ENCODE measurements at places on chromosomes 3 and 15.
A peak's percentile ranks its signal among the peaks of the same experiment; 100 is the strongest.

- no peak for DNase-seq
These were observed at the start of gene CCDC33 for GRCh38 chr15:74235962-74236361. CCDC33 (plus strand) TSS chr15:74236326; CDS start chr15:74236720, 394 bp downstream.

GRCh38 chr3:124701687-124702086, 28.6 kb upstream of the UMPS start:
- DNase-seq: peak; percentile 59

GRCh38 chr15:75107908-75108838, 84.8 kb downstream of the PPCDC start:
- DNase-seq: peak; percentile 85

GRCh38 chr3:171966533-171967136, 72.7 kb upstream of the FNDC3B start:
- DNase-seq: no peak

GRCh38 chr15:74314795-74315438, 52.5 kb downstream of the CYP11A1 start:
- DNase-seq: no peak

DNA sequence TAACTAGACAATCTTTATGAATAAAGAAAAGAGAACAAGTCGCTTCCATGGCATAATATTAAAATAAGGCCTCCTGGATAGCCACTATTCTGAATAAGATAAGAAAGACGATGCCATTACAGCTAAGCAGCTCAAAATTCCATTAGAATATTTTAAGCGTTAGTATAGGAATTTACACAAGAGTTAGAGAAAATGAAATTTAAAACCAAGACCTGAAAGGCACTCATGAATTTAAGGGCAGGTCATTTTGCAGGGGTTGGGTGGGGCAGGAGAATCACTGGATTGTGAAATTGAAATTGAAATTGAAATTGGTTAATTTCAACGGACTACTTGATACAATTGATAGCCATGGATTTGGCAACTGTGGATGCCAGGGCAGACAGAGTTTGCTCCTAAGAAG, 91.8 kb upstream of the GOLGA8J start:
- no peak for DNase-seq

DNA sequence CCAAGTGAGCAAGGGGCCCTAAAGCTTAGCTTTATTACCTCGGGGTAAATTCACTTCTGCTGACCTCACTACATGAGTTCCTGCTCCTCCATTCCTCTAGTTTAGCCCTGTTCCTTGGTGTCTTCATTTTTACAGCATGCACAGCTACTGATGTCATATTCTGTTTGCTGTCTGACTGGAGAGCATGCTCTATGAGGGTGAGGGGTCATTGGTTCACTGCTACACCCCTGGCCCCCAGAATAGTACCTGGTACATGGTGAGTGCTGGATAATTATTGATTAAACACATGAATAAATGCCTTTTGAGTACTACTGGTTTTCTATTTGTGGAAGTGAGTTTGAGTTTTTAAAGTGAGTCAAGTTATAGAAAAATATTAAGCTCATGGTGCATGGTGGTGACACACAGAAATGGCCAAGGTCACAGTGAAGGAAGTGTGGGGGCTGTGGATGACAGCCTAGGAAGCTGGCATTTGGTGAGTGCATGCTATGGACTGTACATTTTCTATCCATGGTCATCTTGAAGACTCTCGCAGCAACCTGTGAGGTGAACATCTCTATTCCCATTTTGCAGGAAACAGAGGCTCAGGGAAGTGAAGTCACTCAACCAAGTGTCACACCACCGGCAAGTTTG, 34.0 kb downstream of the RPLP1 start:
- no peak for DNase-seq

DNA sequence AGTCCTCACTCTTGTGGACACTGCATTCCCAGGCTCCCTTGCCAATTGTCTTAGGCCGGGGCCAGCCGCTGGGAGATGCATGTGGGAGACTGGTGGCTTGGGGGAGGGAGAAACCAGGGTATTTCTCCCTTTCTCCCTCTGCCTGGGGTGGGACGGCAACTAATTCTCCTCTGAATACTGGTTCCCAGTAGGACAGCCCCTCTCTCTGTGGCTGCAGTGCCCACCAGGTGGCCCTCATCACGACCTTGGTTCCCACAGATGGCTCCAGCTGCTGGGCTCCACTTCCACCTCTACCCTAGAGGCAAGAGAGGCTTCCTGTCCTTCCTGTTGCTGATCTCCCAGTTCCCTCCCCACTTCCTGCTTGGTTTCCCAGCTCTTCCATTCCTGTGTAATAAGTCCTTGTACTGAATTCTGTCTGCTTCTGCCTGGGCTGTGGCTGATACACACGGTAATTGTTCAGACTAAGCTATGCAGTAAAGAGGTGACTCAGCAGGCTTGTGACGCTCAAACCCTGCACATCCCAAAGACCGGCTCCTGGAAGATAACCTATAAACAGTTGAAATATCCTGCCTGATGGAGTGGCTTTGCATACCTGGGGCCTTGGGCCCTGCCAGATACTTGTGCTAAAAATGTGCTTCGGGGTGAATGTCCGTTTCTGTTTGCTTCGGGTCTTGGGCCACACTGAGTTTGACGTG, 20.4 kb upstream of the COPG1 start:
- no peak for DNase-seq

DNA sequence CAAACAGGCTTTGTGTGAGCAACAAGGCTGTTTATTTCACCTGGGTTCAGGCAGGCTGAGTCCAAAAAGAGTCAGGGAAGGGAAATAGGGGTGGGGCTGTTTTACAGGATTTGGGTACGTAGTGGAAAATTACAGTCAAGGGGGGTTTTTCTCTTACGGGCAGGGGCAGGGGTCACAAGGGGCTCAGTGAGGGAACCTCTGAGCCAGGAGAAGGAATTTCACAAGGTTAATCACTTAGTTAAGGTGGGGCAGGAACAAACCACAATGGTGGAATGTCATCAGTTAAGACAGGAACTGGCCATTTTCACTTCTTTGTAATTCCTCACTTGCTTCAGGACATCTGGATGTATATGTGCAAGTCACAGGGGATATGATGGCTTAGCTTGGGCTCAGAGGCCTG, 1592.8 kb upstream of the GBE1 start:
- no peak for DNase-seq

GRCh38 chr3:61848885-61849284, 287.5 kb downstream of the PTPRG start:
- peak; percentile 62 for DNase-seq

DNA sequence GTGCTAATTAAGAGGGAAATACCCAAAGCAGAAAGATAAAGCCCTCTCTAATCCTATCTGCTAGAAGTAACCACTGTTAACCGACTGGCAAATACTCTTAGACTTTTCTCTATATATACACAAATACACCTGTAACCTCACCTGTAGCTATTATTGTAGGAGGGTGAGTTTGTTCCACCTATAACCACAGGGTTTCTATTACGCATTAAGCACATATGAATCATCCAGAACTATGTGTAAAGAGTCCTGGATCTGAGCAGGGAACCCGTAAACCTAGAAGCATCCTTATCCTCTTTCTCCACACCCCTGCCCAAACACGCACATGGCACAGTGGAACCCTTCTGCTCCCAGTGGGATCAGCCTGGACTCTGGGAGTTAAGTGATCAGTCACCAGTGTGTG, 172.8 kb upstream of the C2CD4B start:
- DNase-seq: no peak

DNA sequence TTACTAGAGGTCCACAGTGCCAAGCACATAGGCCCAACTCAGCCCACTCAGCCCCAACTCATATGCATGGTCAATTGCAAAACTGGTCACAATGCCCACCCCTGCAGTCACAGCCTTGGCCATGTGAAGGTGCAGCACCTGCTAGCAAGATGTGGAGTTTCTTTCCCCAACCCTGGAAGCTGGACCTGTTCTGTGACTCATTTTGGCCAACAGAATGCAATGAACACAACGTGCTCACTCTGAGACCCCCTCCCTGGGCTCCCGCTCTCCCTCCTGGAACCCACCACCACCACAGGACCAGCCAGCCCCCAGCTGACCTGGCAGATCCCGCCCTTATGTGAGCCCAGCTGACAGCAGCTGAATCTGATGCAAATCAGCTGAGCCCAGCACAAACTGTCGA, 34.4 kb downstream of the ALDH1L1 start:
- no peak for DNase-seq

- DNase-seq: no peak
These were observed 46.9 kb downstream of the CHSY1 start for GRCh38 chr15:101204739-101205535.

- DNase-seq: no peak
These were observed 654.1 kb downstream of the EDEM1 start for GRCh38 chr3:5841599-5841998.

GRCh38 chr15:34802371-34802770, 7.0 kb upstream of the ACTC1 start:
- DNase-seq: no peak

GRCh38 chr3:120144267-120144666, 50.0 kb upstream of the GSK3B start:
- DNase-seq: no peak

DNA sequence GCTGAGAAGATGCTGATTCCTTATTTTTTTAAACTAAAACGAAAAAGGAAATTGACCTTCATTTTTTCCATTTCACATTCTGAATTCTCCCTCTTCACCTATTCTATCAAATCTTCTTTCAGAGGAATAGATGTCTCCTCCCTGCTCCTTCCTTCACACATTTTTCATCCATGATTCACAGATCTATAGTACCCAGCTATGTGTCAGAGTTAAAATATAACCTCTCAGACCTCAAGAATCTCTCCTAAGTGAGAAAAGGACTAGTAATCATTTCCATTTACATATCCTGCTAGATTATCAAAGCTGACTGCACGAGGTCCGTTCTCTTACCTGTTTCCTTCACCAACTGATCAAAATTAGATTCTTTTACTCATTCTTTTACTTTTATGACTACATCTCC, 1297.6 kb upstream of the ALCAM start:
- DNase-seq: no peak

- DNase-seq: no peak
These were observed 344.5 kb downstream of the MFSD1 start for GRCh38 chr3:159146392-159146791.

DNA sequence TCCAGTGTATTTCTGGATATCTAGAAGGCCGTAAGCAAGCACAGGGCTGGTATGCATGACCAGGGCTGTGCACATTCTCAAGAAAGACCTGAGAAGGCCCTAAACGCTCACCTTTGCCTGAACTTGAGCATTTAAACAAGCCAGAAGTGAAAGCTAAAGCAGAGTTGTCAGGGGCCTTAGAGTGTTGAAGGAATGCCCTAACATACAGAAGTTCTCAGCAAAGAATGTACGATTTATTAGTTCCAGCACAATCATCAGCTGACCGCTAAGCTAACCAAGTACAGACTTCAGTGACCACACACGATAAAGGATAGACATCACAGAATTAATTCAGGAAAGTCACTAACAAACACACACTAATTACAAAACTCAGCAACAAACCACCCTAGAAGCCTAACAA, 8.7 kb downstream of the HLTF start:
- DNase-seq: peak; percentile 18

- no peak for DNase-seq
These were observed 271.0 kb downstream of the SUCLG2 start for GRCh38 chr3:67383379-67383778.

GRCh38 chr3:63385629-63386028, 107.5 kb downstream of the SYNPR start:
- no peak for DNase-seq

DNA sequence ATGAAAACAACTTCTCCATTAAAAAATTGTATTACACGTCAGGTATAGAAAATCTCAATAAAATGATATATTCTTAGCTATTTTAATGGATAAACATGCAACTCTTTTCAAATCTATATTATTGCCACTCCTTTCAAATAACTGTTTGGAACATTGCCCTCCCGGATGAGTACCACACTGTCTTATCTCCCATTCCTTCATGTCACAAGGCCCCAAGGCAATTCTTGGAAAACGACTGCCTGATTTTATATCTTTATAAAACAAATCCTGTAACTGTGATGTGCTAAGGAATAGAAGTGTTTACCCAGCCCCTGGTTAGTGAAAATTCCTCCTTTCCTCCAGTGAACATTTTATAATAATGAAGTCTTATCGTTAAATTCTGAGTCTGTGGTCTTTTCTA, 6.2 kb upstream of the ZNF619 start:
- no peak for DNase-seq

GRCh38 chr3:143445118-143445517, 325.5 kb downstream of the CHST2 start:
- DNase-seq: no peak

DNA sequence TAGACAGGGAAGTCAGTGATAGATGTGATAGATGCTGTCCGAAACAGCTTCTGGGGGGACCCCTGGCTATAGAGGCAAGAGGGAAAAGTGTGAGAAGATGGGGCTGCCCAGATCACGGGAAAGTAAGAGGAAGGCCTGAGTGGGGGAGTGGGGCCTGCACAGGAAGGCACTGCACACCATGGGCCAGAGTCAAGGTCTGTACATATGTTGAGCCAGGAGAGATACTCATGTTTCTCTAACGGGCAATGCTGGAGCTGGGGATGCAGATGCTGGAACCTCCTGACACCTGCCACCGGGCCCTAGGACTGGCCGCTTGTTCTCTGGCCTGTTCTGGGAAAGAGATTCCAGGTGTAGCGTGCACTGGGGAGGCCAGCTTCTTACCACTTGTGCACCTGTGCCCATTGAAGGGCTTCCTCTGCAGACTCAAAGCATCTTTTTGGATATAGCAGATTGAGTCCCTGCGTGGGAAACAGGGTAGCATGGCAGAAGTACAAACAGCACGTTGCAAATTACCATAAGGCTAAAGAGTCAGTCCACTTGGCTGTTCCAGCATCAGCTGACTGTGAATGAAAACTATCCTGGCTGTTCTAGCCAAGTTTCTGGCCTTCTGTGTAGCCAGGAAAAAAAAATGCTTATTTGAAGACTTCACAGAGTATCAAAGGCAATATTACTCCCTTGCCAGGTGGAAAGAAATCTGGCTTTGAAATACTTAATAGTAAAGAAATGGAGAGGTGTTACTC, 77.1 kb upstream of the GSK3B start:
- DNase-seq: no peak

DNA sequence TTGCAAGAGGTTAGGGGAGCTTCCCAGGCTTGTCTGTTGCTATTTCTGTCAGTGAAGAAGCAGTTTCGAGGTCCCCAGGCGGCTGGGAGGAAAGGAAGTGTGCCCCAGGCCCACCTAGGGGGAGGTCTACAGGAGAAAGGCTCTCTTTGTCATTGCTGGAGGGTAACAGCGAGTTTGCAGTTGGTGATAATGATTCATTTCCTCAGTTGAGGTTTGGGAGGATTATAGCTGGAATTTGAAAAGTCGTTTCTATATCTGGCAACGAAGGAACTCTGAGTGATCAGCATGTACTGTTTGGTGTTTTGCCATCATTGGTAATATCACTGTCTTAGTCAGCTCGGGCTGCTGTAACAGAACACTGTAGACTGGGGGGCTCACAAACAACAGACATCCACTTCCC, 65.5 kb upstream of the UBE3A start:
- peak; percentile 64 for DNase-seq

DNA sequence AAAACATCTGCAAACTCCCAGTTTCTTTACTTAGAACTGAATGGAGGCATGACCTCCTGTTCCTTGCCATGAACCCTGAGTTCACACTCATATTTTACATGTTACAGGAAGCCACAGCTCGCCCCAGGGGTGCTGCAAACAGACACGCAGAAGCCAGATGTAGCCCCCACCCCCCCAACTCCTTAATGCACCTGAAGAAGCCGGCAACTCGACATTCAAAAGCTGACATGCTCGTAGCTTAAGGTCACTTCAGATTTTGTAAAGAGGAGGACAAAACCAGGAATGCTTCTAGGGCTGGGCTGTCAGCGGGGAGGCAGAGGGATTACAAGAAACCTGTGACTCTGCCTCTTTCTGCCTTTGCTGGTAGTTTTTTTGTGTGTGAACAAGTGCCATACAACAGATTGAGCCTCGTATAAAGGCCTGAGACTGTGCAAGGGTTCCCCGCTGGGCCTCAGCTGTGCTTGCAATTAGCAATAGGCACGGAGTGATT, 42.0 kb upstream of the FEZF2 start:
- no peak for DNase-seq
